SK-N-SH treated with all-trans-retinoic acid at 6 μM for 48 hours (cell line): ENCODE measurements at places on chromosomes 1 and 21.
A peak's percentile ranks its signal among the peaks of the same experiment; 100 is the strongest.

GRCh38 chr21:44082648-44083440, 24.4 kb upstream of the PWP2 start:
- no peak for ATAC-seq

- peak; percentile 75 for ATAC-seq
Observed at GRCh38 chr1:31591425-31592093, 15.2 kb downstream of the TINAGL1 start.

DNA sequence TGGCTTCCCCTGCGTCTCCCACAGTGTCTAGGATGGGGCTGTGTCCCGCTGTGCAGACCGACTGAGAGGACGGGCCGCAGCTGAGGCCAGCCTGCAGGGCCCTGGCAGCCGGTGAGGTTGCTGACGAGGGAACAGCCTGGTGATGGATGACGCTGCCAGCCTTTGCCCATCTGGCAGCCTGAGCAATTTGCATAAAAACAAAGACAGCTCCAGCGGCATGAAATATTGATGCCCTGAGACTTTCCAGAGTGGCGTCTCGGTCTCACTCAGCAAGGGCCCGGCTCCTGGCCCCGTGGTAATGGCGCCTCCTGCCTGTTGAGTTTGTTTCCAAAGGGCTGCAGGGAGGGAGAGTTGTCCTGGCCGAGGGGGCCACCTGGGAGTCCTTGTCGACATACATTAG, 19.1 kb upstream of the KCNA10 start:
- no peak for ATAC-seq

GRCh38 chr1:218374401-218375353, 29.5 kb downstream of the TGFB2 start:
- ATAC-seq: peak; percentile 8

DNA sequence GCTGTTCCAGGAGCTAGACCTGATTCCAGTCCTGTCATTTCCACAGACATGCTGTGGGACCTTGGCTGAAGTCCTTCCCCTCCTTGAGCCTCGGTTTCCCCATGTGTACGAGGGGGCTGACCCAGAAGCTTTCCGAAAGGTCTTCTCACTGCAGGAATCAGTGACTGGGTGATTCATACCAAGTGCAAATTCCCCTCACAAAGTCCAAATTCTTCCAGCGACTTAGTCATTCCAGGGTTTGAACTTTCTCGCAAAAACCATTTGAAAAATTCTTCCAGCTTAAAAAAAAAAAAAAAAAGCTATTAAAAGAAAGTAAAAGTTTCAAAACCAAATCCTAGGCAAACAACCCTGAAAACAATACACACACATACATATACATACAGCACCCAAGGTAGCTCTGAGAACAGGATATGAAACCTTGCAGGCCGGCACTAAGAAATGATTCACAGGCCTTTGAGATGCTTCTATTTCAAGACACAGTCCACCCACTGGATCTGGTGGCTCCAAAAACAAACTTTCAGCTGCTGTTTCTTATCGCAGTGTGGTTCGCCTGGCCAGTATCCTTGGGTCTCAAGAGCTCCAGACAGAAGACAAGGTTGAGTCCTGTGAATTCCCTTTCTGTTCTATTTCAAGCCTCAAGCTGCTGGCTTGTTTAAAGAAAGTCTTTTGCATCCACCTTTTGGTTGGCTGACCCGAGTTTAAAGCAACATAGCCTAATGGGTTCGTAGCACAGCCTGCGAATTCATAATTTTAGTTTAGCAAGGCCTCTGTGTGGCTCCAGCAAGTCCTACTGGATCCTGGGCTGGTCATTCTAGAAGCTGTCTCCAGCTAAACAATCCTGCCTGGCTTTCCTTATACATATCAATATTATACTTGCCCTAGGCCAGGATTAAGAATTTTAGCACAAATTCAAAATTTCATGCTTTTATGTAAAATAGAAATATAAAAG, 18.0 kb upstream of the ID3 start:
- ATAC-seq: peak; percentile 87

DNA sequence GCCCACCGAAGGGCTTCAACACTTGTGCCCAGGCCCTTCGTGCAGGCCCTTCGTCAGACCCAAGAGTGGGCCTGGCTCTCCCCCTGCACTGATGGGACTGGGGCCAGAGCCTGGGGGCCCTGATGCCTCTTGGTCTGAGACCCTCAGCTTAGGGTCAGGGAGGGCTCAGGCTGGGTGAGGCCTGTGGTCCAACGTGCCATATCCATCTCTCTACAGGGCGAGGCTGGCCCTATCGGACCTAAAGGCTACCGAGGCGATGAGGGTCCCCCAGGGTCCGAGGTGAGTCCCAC, 15.6 kb downstream of the COL6A1 start:
- no peak for ATAC-seq

- ATAC-seq: peak; percentile 28; the same call in 2 of the 3 replicates
Observed at GRCh38 chr1:64343823-64344190, 126.1 kb upstream of the CACHD1 start.
